ENCODE measurements at places on chromosomes 7 and 10.

- H3K4me3 ChIP-seq: no peak overlapping the region
- H3K36me3 ChIP-seq: no peaks in the 10 kb centered on the region
- no peak overlapping the region for H3K27ac ChIP-seq
- no peak for DNase-seq
- no peaks in the 10 kb centered on the region for H3K4me1 ChIP-seq
Observed at GRCh38 chr7:20828947-20829346, 42.3 kb upstream of the SP8 start.

DNA sequence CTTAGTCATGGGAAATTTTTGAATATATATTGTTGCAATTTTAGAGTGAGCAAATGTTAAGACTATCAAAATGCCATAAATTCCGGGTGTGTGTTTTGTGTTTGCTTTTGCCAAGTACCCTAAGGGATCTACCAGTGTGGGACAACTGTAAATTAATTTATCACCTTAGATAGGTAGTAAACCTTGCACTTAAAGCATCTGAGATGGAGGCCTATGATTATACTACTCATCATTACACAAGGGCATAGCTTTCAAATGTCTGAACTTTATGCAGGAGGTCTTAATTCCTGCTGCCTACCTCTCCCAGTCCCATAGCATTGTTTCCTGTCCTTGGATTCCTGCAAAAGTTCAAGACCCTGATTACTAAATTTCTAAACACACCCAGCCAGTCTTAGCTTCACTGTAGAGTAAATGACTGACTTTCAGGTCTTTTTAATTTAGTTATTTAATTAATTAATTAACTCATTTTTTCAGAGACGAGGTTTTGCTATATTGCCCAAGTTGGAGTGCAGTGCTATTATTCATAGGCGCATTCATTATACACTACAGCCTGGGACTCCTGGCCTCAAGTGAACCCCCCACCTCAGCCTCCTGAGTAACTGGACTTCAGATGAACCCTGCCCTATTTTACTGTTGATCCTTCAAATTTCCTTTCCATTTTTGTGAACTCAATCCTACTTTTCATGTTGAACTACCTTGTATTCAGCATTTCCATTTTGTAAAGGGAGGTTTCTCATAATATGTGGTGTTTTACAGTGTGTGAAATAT, 47.0 kb downstream of the THSD7A start:
- DNase-seq: no peak
- no peak overlapping the region for H3K27ac ChIP-seq
- no peaks in the 10 kb centered on the region for H3K4me1 ChIP-seq
- no peak overlapping the region for H3K4me3 ChIP-seq
- H3K36me3 ChIP-seq: peaks cover 4% of the 10 kb centered on the region
- H3K27me3 ChIP-seq: peaks cover 24% of the 10 kb centered on the region

DNA sequence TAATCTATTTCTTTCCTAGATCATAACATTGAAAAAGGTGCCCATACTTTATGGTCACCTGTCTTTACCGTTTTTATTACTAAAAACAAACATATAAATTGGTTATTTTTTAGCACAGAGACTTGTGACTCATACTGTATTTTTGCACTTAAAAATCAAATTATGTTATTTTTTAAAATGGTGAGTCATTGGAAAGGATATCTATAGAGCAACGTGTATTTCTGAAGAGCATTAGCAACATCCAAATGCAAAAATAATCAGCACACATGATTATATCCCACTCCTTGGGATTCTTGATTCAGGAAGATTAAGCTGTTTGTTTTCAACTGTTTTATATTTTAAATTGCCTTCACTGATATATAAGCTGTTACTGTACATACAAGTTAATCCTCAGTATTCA, 40.7 kb upstream of the FMC1 start:
- H3K4me3 ChIP-seq: no peak overlapping the region
- peaks cover 48% of the 10 kb centered on the region for H3K36me3 ChIP-seq
- no peaks in the 10 kb centered on the region for H3K4me1 ChIP-seq
- no peak for DNase-seq
- no peak overlapping the region for H3K27ac ChIP-seq
- H3K27me3 ChIP-seq: no peaks in the 10 kb centered on the region

DNA sequence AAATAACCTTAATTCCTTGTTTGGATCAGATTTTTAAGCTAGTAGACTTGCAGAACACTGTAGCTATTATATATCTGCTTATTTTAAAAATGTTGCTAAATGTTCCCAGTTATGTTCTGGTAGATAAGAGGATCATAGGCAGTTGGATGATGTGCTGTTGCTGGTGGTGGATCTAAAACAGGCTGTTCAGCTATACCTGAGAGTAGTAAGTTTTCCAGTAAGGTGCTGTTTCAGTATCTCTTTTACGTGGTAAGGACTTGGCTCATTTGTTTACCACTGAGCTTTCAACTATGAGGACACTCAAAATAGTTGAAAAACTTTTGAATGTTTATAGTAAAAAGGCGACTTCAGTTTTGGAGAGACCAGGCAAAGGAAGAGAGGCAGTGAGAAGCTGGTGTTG, 180.9 kb downstream of the CDK14 start:
- no peak for DNase-seq
- H3K27me3 ChIP-seq: no peaks in the 10 kb centered on the region
- no peak overlapping the region for H3K4me3 ChIP-seq
- no peak overlapping the region for H3K27ac ChIP-seq
- no peaks in the 10 kb centered on the region for H3K4me1 ChIP-seq

- no peak overlapping the region for H3K4me3 ChIP-seq
- no peaks in the 10 kb centered on the region for H3K4me1 ChIP-seq
- no peaks in the 10 kb centered on the region for H3K36me3 ChIP-seq
- no peak overlapping the region for H3K27ac ChIP-seq
Observed at GRCh38 chr10:28105561-28105960, 106.7 kb upstream of the ODAD2 start.

DNA sequence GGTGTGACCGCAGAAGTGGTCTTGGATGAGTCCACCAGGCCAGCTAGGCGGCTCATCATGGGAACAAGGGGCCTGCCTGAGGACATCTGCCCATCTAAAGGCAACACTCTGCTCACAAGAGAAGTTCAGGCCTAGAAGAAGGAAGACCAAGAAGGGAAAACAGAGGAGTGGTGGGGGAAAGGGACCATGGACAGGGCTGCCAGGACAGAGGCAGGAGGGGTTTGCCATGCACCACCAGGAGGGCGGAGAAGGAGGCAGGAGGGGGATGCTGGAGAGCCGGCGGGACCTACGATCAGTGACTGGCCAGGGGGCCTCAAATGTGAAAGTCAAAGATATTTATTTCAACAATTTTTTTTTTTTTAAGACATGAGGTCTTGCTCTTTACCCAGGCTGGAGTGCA, 33.1 kb downstream of the GAD2 start:
- peaks cover 31% of the 10 kb centered on the region for H3K27me3 ChIP-seq
- H3K4me3 ChIP-seq: no peak overlapping the region
- peaks cover 6% of the 10 kb centered on the region for H3K36me3 ChIP-seq
- no peak overlapping the region for H3K27ac ChIP-seq
- no peak for DNase-seq
- peaks cover 9% of the 10 kb centered on the region for H3K4me1 ChIP-seq

GRCh38 chr7:106865130-106866041, at the start of gene PIK3CG:
PIK3CG (plus strand) TSS chr7:106865282; CDS start chr7:106867562, 2,280 bp downstream.
- DNase-seq: no peak
- peaks cover 29% of the 10 kb centered on the region for H3K27me3 ChIP-seq
- no peaks in the 10 kb centered on the region for H3K4me1 ChIP-seq
- no peaks in the 10 kb centered on the region for H3K36me3 ChIP-seq
- H3K4me3 ChIP-seq: no peak within 1 kb of the TSS

DNA sequence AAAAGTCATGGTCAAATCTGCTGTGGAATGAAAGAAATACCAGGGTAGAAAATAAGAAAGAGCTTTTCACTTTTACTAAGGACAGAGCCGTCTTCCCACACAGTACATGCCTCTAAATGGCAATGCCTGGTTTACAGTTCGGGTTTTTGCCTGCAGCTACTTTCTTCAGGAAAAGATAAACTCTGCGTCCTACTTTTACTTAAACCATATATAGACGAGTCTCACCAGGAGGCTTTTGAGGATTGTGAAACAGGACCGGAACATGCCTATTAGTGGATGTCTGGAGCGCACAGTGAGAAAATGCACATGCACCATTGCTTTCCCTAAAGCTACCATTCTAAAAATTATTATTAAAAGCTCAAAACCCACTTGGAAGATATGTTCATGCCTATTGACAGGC, 70.5 kb downstream of the KLF6 start:
- H3K27me3 ChIP-seq: no peaks in the 10 kb centered on the region
- H3K4me1 ChIP-seq: peaks cover 5% of the 10 kb centered on the region
- H3K36me3 ChIP-seq: no peaks in the 10 kb centered on the region
